Activated CD4-positive, alpha-beta memory T cell treated with anti-CD3 and anti-CD28 coated beads for 36 hours (primary cell): ENCODE measurements at places on chromosomes 16 and 17.

DNA sequence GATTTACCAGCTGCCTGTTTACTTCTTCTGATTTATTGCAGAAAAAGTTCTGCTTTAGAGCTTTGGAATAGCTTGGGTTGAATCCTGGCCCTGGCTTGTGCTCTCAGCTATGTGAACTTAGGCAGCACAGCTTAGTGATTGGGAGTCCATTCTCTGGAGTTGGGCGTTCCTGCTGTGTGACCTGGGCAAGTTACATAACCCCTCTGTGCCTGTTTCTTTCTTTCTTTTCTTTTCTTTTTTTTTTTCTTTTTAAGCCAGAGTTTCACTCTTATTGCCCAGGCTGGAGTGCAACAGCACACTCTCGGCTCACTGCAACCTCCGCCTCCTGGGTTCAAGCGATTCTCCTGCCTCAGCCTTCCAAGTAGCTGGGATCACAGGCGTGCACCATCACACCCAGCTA is 51.5 kb upstream of the AQP8 start:
- no peak for DNase-seq

DNA sequence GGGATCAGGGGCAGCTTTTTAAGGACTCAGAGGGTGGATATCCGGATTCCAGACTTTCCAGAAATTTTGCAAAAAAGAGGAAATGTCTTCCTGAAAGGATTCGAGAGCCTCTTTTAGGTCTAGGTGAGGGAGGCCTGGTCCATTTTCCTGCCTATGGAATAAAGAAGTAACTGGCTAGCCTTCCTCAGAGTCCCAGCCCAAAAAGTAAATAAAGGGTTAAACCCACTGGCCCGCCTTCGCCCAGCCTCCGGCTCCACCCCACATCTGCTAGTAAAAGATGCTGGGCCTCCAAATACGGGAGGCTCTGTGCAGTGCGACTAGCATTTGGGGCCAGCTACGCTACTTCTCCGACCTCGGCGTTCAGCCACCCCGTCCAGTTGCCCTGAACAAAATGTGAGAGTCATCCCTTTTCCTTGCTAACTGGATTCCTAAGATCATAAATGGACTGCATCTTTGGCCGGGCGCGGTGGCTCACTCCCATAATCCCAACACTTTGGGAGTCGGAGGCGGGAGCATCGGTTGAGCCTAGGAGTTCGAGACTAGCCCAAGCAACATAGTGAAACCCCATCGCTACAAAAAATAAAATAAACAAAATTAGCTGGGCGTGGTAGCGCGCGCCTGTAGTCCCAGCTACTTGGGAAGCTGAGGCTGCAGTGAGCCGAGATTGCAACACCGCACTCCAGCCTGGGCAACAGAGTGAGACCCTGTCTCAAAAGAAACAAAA is 824 bp upstream of the MPP2 start:
- peak; percentile 62 for DNase-seq

DNA sequence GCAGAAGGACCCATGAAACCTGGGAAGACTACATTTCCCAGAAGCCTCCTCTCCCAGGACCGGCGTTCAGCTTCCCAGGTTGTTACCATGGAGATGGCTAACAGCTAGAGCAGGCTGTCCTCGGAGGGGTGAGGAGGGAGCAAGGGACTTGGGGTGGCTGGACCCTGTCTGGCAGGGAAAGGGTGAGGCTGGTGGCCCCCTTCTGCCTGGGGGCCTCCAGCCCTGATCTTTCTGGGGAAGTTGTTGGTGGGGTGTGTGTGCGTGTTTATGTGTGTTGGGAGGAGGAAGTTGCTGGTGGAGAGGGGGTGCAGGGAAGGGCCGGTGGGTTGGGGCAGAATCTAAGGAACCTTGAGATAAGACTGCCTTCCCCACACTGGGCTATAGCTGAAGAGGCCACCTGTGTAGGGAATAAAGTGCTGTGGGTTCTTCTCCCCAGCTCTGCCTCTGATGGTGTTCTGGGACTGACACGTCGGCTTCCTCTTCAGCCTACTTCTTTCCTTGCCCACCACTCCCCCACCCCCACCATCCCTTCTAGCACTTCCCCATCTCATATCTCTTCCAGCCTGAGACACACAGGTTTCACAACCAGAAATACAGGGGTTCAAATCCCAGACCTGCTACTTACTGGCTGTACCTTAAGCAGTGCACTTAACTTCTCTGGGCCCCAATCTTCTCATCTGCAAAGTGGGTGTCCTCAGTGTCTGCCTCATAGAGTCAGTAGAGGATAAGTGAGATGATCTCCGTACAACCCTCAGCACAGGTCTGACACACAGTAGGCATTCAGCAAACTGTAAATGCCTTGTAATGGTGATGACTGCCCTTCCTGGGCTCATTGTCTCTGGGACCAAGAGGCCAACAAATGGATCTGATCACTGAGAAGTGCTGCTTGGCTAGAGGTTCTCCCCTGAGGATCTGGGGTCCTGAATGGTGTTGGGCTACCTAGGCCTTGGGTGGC is at the start of gene DRC7:
Gene DRC7, plus strand, starts transcription at position 82 of the 955 bp plus-strand sequence. CDS start 3,144 bp downstream, outside the sequence.
- DNase-seq: peak; percentile 21

GRCh38 chr16:28621481-28622155 is 11.8 kb upstream of the SULT1A1 start:
- no peak for DNase-seq

DNA sequence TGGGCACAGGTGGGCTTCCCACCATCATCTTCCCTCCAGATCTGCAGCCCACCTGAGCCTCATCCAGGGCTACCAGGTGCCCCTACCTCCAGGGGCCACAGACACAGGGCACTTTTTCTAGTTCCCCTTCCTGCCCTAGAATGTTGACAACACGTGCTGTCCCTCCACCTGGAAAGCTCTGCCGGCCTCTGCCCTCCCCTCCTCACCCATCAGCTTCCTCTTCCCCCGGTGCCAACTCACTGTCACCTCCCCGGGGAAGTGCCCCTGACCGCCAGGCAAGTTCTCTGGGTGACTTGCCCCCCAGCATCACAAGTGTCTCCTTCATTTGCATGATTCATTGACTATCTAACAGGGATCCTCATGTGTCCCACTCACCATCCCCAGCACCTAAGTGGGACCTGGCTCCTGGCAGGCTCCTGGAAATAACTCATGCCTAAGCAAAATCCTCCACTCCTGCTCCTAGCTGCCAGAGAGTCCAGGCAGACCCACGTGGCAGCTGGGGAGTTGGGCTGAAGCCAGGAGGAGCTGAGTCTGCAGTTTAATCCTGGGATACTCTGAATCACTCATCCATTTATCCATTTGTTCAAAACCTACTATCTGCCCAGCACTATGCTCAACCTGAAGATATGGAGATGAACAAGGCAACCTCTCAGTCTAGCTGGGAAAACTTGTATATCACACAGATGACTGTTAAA is 304.4 kb downstream of the FOXL1 start:
- no peak for DNase-seq

DNA sequence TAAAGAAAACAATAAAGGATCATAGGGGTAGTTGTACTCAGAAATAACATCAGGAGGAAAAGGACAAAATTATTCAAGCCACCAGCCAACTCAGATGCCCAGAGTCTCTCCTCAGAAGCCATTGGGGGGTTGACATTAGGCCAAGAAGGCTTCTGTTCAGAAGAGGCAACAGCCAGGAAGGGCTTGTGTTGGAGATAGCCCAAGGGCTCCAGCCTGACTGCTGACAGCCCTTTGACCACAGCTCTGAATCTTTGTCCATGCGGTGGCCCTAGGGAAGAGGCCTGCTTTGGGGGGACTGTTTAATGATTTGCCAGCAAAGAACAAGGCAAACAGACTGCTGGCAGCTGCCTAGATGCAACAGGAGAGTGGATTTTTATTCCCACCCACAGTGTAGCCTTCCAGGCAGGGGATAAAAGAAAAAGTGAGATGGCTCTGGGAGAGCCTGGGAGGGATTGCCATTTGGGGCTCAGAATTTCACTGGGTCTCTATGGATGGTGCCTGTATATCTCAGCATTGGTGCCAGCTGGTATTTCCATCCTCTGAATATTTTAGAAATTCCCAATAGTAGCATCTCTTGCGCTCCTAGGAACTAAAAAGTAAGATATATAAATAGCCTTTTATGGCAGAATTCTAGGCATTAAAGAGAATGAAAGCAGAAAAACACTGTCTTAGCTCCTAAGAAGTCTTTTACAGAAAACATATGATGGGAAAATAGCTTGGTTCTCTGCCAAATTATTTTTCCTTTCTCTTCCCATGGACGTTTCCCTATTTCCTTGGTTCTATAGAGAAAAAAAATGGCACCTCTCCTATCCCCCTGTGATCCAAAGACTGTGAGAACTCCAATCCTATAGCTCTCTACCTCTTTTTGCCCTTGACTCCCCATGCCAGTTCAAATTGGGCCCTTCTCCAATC is 29.4 kb upstream of the SUPT4H1 start:
- no peak for DNase-seq

DNA sequence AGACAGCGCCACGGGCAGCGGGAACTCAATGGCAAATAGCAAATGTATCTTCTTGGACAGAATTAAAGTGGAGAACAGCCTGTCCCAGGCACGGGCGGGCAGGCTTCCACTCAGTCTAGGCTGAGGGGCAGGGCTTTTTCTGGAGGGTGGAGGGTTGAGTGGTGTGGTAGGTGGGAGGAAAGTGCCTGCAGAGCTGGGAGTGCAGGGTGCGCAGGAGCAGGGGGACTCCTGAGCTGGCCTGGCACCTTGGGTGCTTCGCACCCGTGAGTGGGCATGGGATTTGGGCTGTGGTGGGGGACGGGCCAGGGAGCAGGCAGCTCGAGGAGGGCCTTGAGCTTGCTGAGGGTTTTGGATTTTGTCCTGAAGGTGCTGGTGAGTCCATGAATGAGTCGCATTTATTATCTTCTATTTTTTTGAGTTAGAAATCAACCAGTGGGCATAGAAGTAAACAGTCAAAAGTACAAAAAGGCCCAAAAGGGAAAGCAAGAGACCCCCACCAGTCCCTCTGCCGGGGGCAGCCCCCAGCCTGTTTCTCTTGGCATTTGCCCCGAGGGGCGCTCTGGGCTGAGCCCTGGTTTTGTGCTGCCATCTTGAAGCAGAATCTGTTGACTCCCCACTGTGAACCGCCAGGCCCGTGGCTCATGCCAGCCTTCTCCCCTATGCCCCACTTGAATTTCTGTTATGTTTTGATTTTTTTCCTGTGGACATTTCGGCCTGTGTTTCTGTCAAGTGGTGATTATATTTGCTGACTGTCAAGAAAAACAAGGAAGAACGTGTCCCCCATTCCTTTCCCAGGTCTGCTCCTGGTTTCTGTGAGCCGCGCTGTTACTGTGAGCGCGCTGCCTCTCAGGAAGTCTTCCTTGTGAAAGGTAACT is 8.2 kb downstream of the ADORA2B start:
- no peak for DNase-seq

DNA sequence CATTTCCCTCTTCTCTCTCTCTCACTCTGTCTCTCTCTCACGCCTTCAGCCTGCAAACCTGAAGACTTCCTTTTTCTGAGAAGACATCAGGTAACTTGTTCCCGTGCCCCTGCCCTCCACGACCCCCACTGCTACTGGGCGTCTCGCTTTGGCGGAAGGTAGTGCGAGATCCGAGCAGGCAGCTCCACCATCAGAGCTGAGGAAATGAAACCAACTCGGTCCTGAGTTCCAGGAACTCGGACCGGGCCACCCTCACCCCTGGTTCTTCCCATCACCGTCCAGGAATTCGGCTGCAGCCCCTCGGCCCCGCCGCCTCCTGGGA is 585 bp downstream of the MLKL start:
- peak; percentile 53 for DNase-seq
